Iris pigment epithelial cell (primary cell): ENCODE measurements at places on chromosomes 7 and 10.

- peak; percentile 50 for DNase-seq
Observed at GRCh38 chr10:122499491-122499941, 38.2 kb downstream of the HTRA1 start.

- no peak for DNase-seq
Observed at GRCh38 chr7:102029616-102030015, 212.2 kb downstream of the CUX1 start.

DNA sequence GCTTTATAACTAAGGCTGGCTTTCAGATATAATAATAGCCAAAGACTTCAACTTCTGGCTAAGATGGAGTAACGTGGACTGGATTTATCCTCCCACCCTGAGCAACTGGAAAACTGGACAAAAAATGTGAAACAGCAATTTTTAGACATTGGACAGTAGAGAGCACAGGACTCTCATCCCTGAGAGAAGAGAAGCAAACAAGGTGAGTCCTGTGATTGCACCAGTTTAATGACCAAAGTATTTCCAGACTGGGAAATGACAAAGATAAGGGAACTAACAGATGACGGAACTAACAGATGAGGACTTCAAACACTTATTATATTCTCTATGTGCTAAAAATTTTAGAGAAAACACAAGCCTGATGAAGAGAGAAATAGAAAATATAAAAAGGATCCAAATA is 175.7 kb upstream of the SLC25A13 start:
- DNase-seq, result no peak

GRCh38 chr7:99386584-99387238 is 12.2 kb downstream of the ARPC1B start:
- DNase-seq, result no peak

- peak; percentile 41 for DNase-seq
Observed at GRCh38 chr7:101173752-101174244, 6.3 kb downstream of the NAT16 start.

DNA sequence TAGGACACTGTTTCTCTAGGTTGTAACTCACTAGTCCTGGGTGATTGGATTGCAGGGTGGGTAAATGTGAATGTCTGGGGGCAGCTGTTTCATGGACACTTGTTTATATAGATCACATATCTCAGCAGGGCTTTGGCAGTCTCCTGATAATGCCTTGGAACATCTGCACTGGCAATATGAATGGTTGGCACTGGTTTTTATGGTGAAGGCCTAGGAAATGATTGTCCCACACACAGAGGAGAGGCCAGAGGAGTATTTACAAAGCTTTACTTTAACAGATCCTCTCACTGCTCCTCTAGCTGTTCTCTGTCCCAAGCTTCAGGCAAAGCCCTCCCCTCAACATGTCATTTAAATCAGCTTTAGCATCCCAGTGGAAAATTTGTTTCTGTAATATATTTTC is 171.3 kb upstream of the STEAP4 start:
- DNase-seq, result no peak

DNA sequence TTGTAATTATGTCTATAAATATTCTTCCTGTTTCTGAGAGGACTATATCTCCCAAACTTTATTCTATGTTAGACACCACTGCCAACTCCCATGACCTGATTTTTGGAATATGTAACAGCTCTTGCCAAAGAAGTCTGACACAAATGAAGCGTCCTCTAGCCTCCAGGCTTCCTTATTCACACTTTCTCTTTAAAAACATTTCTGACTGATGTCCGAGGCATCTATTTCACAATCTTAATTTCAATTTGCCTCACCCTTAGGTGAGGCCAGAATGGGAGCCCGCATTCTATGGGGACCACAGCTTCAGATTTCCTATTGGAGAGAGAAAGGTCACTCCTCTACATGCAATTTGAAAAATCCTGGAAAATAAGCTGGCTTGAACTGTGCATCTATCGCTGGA is 873.2 kb downstream of the GATA3 start:
- DNase-seq, result no peak
